ENCODE measurements at places on chromosomes 2 and 18. TPM values are rescaled to one million over a fixed set of nuclear protein-coding genes. Genes with fewer than 3 reads are reported as not detected.

Gene NOSTRIN
- polyA plus RNA-seq = 52.7 TPM

Gene ELOA2
- 0.01 TPM for polyA plus RNA-seq

Gene FEV
- polyA plus RNA-seq = 11.9 TPM

Gene MPP4
- 0.24 TPM for polyA plus RNA-seq

Gene RND3
- polyA plus RNA-seq = 35.6 TPM

Gene RAX
- not detected for polyA plus RNA-seq

Gene WDR12
- 90.8 TPM for polyA plus RNA-seq

Gene ITGA4
- polyA plus RNA-seq = 14.9 TPM

Gene LDAH
- 28.0 TPM for polyA plus RNA-seq

DNA sequence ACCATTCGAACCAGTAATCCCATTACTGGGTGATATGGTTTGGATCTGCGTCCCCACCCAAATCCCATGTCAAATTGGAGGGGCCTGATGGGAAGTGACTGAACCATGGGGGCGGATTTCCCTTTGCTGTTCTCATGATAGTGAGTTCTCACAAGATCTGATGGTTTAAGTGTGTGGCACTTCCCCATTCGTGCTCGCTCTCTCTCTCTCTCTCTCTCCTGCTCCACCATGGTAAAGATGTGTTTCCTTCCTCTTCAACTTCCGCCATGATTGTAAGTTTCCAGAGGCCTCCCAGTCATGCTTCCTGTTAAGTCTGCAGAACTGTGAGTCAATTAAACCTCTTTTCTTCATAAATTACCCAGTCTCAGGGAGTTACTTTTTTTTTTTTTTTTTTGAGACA, 62.6 kb downstream of the NBAS start:
- H3K27me3 ChIP-seq = no peaks in the 10 kb centered on the region
- H3K4me1 ChIP-seq = no peaks in the 10 kb centered on the region
- no peak for DNase-seq
- no peak overlapping the region for H3K4me3 ChIP-seq
- peaks cover 16% of the 10 kb centered on the region for H3K36me3 ChIP-seq

- no peak for DNase-seq
- H3K27ac ChIP-seq = no peak overlapping the region
- H3K4me1 ChIP-seq = no peaks in the 10 kb centered on the region
- H3K36me3 ChIP-seq = no peaks in the 10 kb centered on the region
Measured at GRCh38 chr2:173397539-173397938, 42.9 kb downstream of the CDCA7 start.

- H3K4me1 ChIP-seq = peaks cover 2% of the 10 kb centered on the region
- no peak for DNase-seq
- no peaks in the 10 kb centered on the region for H3K27me3 ChIP-seq
- H3K27ac ChIP-seq = no peak overlapping the region
- no peak overlapping the region for H3K4me3 ChIP-seq
Measured at GRCh38 chr18:2889761-2890192, 43.0 kb downstream of the EMILIN2 start.

DNA sequence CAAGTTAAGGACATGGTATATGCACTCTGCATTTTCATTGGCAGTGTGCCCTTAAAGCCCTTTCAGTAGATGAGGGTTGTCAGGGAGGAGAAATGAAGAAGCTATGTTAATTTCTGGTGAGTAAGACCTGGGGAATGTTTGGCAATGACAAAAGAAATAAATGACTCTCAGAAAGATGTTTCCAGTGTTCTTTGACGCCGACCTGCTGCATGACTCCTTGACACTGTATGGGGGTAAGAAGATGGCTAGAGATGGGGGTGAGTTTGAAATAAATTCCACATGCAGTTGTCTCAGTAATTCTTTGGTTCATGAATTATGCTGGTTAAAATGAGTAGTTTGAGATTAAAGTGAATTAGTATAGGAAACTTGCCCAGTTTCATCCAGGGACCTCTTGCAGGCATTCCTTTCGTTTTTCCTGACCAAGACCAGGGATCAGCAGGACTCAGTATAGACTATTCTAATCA, 5.9 kb downstream of the CCDC121 start:
- peaks cover 5% of the 10 kb centered on the region for H3K4me1 ChIP-seq
- no peaks in the 10 kb centered on the region for H3K27me3 ChIP-seq
- H3K36me3 ChIP-seq = peaks cover 32% of the 10 kb centered on the region
- H3K27ac ChIP-seq = no peak overlapping the region
- H3K4me3 ChIP-seq = no peak overlapping the region

DNA sequence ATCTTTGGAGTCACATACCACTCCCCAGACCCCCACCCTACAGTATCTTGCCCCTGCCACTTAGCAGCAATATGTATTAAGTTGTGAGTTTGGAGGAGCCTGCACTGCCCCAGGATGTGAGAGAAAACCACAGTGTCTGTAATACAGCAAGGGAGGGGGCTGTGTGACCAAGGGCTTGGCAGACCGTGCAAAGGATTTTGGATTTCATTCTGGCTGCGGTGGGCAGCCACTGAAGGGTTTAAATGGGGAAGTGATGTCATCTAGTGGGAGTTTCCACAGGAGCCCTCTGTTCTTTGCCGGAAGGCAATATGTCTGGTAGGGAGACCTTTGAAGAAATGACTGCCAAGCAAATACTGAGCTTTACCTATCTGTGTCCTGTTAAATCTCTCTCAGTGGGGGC, 202.4 kb downstream of the FHOD3 start:
- H3K36me3 ChIP-seq = no peaks in the 10 kb centered on the region
- DNase-seq = no peak
- H3K27ac ChIP-seq = no peak overlapping the region
- H3K27me3 ChIP-seq = no peaks in the 10 kb centered on the region

- peaks cover 6% of the 10 kb centered on the region for H3K27me3 ChIP-seq
- H3K4me3 ChIP-seq = no peak overlapping the region
- no peak overlapping the region for H3K27ac ChIP-seq
- H3K36me3 ChIP-seq = no peaks in the 10 kb centered on the region
Measured at GRCh38 chr18:5879479-5879882, 15.8 kb downstream of the TMEM200C start.

- no peaks in the 10 kb centered on the region for H3K4me1 ChIP-seq
- DNase-seq = no peak
- H3K27ac ChIP-seq = no peak overlapping the region
- no peaks in the 10 kb centered on the region for H3K27me3 ChIP-seq
- no peaks in the 10 kb centered on the region for H3K36me3 ChIP-seq
Measured at GRCh38 chr18:35778850-35779627, 193.4 kb upstream of the RMP24 start.

DNA sequence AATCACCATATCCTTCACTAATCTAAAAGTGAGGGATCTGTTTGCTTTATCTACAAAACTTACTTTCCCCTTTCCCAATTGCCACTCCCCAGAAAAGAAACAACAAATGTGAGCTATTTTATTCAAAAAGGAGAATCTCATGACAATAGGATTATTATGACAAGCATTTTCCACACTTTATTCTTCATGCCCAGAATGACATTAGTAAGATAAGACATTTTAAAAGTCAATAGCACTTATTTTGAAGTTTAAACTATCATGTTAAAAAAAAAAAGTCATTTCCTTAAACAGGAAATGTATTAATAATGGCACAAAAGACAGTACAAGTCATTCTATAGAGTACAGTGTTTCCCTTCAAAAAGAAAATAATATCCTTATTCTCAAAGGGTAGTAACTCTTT, 58.8 kb upstream of the HNRNPA3 start:
- H3K4me1 ChIP-seq = no peaks in the 10 kb centered on the region
- no peak overlapping the region for H3K4me3 ChIP-seq
- DNase-seq = no peak

DNA sequence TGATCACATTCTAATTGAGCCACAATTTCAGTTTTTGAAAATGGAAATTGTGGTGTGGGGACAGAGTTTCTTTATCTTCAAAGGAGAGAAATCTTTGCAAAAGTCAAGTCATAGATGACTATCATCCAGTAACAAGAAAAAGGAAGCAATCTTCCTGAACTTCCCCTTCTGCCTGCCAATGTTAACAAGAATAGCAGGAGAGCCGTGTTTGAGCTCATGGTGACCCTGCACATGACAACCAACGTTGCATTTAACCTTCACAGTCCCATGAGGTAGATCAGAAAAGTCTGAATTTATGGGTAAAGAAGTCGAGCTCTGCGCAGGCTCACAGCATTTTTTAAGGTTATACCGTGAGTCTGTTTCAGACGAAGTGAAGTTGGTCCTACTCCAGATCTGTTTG, 454.9 kb downstream of the LPIN1 start:
- no peak overlapping the region for H3K27ac ChIP-seq
- DNase-seq = no peak
- H3K27me3 ChIP-seq = no peaks in the 10 kb centered on the region
- no peak overlapping the region for H3K4me3 ChIP-seq
- no peaks in the 10 kb centered on the region for H3K4me1 ChIP-seq

- no peaks in the 10 kb centered on the region for H3K36me3 ChIP-seq
- peaks cover 51% of the 10 kb centered on the region for H3K27me3 ChIP-seq
- H3K4me3 ChIP-seq = peak overlapping the region; percentile 81
- H3K4me1 ChIP-seq = peaks cover 48% of the 10 kb centered on the region
Measured at GRCh38 chr2:46299365-46300263, 2.4 kb downstream of the EPAS1 start.

DNA sequence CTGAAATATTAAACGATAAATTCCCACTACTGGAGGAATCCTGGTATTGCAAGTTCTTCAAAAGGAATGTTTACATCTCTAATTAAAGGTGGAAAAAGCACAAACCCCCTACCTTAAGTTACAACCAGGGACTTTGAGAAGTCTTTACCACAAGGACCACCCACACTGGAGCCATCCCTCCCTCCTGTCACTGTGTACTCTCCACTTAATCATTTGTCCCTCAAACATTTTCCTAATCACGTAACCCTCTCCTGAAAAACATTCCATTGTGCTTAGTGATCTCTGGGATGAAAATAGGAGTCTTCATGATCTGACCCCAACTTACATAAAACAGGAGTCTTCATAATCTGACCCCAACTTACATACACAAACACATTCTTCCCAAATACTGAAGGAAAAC, 85.7 kb downstream of the SUCLG1 start:
- no peaks in the 10 kb centered on the region for H3K27me3 ChIP-seq
- H3K4me3 ChIP-seq = no peak overlapping the region
- H3K36me3 ChIP-seq = no peaks in the 10 kb centered on the region
- no peak for DNase-seq
- H3K4me1 ChIP-seq = no peaks in the 10 kb centered on the region

- DNase-seq = peak; percentile 53
- peak overlapping the region; percentile 73 for H3K4me3 ChIP-seq
- H3K36me3 ChIP-seq = peaks cover 5% of the 10 kb centered on the region
Measured at GRCh38 chr2:241507430-241508239, 749 bp downstream of the STK25 start.

DNA sequence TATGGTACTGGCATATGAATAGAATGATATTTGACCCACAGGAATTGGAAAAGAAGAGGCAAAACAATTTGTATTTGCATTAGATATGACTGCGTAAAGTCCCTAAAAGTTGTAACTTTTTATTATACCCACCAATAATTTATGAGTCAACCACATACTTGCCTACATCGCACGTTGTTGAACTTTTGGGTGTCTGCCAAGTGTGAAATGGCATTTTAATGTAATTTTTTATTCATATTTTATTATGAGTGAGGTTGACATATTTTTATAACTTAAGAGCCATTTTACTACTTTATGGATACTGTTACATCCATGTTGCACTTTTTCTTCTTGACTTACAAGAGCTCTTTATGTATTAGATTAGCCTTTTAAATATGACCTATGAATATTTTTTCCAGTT, 4.6 kb downstream of the DSC2 start:
- H3K4me1 ChIP-seq = peaks cover 17% of the 10 kb centered on the region
- H3K27me3 ChIP-seq = peaks cover 2% of the 10 kb centered on the region
- DNase-seq = peak; percentile 18

DNA sequence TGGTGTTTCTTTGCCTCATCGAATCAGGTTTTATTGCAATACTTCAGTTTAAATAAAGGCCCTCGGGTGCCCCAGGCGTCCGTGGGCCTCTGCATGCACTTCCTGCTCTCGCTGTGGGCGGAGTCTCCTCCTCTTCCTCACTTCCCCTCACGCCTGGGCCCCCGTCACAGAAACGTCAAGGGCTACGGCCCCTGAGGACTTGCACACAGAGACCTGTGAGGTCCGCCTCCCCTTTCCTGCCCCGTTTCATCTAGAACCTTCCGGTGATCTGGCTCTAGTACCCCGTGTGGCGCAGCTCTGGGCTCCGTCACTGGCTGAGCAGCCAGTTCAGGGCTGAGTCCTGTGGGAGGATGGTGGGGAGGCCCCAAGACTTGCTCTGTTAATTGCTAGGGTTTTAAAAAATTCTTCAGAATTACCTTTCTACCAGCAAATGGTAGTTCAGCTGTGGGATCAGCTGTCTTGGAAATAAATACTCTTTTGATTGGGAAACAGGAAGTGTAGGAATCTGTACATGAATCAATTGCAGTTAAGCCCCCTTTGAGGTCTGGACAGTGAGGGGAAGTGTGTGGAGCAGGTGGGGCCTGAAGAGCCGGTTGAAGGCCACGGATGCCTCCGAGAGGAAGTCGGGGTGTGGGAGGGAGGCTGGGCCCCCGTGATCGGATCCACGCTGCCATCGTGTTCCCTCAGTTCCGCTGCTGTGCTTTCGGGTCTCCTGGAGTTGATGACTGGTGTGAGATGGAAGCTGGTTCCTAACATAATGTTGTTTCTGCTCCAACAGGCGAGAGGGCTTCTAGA, 10.2 kb downstream of the NFATC1 start:
- H3K4me3 ChIP-seq = no peak overlapping the region
- H3K27me3 ChIP-seq = peaks cover 28% of the 10 kb centered on the region
- peak overlapping the region; percentile 53 for H3K27ac ChIP-seq
- H3K4me1 ChIP-seq = no peaks in the 10 kb centered on the region
- no peak for DNase-seq

- H3K27me3 ChIP-seq = no peaks in the 10 kb centered on the region
- DNase-seq = no peak
- H3K4me3 ChIP-seq = no peak overlapping the region
- H3K27ac ChIP-seq = no peak overlapping the region
Measured at GRCh38 chr2:151973901-151974199, 125.0 kb downstream of the CACNB4 start.

DNA sequence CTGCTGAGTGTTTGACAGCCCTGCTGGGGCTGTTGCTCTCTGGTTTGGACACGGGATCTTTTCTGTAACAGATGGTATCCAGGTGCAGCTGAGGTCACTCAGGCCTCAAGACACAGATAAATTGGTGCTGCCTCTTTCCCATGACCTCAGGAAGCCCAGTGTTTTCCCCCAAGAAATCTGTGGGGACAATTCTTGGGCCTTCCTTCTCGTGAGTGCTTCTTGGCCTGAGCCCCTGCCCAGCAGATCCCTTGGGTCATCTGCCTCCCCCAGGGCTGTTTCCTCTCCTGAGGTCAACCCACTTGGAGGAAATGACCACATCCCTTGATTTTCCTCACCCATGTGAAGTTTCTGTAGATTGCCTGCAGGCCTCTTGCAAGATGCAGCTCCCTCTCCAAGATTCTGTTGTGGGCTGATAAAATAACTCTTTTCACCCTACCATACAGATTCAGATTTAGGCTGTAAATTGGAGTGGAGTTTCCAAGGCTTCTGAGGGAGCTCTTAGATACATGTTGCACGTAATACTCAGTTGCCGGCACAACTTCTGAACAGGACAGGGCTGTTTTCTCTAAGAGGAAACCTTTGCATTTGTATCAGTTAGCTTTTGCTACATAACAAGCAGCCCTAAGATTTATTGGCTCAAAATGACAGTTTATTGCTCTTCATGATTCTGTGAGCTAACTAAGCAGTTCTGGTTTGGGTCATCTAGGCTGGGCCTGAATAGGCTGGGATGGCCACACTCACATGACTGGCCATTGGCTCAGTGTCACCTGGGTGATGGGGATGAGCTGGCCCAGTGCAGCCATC, 13.1 kb downstream of the ZAP70 start:
- H3K27me3 ChIP-seq = peaks cover 28% of the 10 kb centered on the region
- H3K27ac ChIP-seq = no peak overlapping the region
- H3K36me3 ChIP-seq = no peaks in the 10 kb centered on the region
- no peak overlapping the region for H3K4me3 ChIP-seq
- H3K4me1 ChIP-seq = no peaks in the 10 kb centered on the region

- no peaks in the 10 kb centered on the region for H3K4me1 ChIP-seq
- no peak for DNase-seq
- H3K36me3 ChIP-seq = no peaks in the 10 kb centered on the region
- H3K27me3 ChIP-seq = no peaks in the 10 kb centered on the region
- H3K4me3 ChIP-seq = no peak overlapping the region
Measured at GRCh38 chr18:3159830-3160229, 59.9 kb downstream of the MYOM1 start.

All from large intestine (tissue), 12 donors.